ENCODE measurements at places on chromosomes 5 and 9.
A peak's percentile ranks its signal among the peaks of the same experiment; 100 is the strongest.

- no peak for DNase-seq
Measured at GRCh38 chr5:139962445-139962844, 80.7 kb downstream of the NRG2 start.

- DNase-seq: no peak
Measured at GRCh38 chr5:145957388-145957787, 21.0 kb downstream of the SH3RF2 start.

DNA sequence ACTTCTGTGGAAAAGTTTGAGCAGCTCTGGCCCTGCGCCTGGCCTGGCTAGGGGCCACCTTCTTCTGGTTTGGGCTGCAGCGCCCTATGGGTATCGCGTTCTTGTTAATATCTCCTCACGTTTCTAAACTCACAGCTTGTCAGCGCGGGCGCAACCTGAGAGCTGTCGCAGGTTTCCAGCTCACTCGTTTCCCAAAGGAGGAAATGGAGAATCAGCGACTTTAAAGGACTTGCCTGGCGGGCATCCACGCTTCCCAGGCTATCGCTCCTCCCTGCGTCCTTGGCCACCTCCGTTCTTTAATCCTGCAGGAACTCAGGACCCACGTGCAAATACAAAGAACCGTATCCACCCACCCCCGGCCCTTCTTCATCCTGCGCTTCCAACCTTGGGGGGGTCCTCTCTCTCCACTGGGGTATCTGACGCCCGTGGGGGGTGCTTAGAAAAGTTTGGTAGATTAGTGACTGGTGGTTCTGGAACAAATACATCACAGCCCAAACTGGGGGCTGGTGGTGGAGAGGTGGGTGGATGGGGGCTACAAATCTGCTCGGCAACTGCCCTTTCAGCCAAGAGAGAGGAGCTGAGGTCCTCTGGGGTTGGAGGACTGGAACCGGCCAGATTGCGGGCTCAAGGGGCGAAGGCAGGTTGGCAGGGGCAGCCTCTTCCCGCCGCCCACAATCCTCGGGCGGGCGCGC lies 578 bp upstream of the PSAT1 start:
- DNase-seq: no peak

DNA sequence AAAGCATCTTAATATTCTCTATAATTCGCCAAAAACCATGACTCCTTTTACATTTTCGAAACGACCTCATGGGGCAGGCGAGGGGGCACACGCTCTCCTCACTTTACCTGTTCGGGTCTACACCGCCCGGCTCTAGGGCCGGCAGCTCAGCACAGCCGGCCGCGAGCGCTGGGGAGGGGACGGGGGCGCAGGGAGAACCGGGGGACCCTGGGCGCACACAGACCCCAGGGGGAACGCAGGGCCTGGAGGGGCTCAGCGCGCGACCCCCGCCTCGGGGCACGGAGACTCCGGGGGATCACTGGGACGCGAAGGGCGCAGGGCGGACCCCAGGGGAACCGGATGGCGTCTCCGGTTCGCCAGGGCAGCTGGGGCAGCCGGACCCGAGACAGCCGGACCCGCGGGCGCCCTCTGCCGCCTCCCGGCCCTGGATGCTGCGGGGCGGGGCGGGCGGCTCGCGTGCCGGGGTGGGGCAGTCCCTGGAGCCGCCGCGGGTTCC lies at the start of gene AHRR:
Gene AHRR, plus strand, starts transcription at position 485 of the 496 bp plus-strand sequence. CDS start 22,189 bp downstream, outside the sequence.
- no peak for DNase-seq

- no peak for DNase-seq
Measured at GRCh38 chr5:160359816-160360215, 10.6 kb downstream of the C1QTNF2 start.

DNA sequence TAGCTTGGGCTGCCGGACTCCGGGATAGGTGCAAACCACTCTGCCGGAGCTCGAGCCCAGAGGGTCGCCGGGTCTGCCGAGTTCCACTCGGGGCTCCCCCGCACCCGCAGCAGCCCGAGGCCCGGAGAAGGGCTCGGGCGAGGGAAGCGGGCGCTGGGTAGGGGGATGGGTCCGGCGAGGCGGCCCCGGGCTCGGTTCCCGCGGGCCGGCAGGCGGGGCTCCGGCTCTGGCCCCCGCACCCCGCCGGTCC lies 507 bp downstream of the RICTOR start:
- DNase-seq: no peak

GRCh38 chr9:33124751-33125381 lies 42.3 kb downstream of the B4GALT1 start:
- DNase-seq: no peak

GRCh38 chr5:93620487-93621326 lies 37.7 kb downstream of the NR2F1 start:
- DNase-seq: peak; percentile 39

DNA sequence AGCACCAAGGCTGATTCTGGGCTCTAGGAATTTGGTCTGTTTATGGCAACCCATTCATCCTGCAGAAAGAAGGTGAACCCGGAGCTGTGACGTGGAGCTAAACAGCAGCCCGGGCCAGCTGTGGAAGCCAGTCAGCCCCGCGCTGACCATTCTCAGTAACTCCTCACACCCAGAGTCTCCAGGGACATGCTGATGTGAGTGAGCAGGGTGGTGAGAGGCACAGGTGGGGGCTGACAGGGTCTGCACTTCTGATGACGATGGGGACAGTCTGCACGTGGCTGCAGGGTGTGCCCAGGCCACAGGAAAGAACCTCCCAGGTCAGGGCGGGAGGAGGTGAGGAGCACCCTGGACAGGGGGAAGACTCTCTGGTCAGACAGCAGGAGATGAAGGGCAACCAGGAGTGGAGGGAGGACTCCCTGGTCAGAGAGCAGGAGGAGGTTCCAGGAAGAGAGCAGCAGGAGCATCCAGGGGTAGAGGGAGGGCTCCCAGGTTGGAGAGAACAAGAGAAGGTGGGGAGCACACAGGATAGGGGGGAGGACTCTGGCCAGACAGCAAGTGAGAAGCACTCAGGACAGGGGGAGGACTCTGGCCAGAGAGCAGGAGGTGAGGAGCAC lies 26.1 kb upstream of the SLC6A3 start:
- no peak for DNase-seq

- DNase-seq: no peak
Measured at GRCh38 chr9:86926145-86926544, 21.2 kb downstream of the GAS1 start.

DNA sequence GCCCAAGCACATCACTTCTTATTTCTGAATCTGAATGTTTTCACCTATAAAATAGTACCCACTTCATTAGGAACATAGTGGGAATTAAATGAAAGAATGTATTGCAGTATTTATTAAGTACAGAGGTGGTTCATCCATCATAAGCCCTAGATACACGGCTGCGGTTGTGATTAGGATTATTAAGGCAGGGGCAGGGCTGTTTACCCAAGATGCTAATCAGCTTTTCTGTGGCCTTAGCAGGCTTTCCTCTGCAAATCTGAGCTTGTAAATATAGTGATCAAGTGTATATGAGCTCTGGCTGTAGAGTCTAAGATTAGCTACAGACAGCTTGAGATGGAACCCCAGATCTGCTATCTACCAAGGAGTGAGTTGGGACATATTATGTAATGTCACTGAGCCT lies 124.1 kb upstream of the ADRA1B start:
- DNase-seq: no peak

- no peak for DNase-seq
Measured at GRCh38 chr5:1479581-1480188, 34.4 kb upstream of the SLC6A3 start.

DNA sequence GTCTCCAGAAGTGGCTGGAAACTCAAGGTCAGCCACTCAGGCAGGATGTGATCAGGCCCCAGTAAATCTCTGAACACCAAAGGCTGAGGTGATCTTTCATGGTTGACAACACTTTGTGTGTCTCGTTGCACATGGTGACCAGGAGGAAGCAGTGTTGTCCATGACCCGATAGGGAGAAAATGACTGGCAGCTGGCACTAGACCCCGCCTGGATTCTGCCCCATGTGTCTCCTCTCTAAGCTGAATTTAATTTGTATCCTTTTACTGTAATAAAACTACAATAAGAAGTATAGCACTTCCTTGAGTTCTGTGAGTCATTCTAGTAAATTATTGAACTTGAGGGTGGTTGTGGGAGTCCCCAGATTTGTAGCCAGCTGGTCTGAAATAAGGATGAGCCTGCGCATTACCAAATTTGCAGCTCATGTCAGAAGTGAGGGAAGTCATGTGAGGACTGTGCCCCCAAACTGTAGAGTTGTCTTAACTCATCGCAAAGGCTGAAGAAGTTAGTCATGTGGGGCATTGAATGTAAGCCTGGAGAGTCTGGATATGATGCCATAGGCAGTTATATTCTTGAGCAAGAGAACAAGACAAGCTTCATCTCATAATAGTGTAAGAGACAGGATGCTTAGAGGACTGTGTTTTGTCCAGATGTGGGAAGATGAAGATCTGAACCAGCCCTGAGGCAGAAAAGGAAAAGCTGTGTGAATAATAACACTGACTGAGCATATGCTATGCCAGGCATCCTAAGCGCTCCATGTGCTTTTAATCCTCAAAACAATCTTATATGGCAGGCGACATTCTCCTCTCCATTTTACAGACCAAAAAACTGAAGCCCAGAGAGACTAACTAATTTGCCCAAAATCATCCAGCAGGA lies 55.9 kb downstream of the TMEM215 start:
- DNase-seq: peak; percentile 64

GRCh38 chr5:96978812-96979449 lies 43.1 kb downstream of the LNPEP start:
- no peak for DNase-seq

DNA sequence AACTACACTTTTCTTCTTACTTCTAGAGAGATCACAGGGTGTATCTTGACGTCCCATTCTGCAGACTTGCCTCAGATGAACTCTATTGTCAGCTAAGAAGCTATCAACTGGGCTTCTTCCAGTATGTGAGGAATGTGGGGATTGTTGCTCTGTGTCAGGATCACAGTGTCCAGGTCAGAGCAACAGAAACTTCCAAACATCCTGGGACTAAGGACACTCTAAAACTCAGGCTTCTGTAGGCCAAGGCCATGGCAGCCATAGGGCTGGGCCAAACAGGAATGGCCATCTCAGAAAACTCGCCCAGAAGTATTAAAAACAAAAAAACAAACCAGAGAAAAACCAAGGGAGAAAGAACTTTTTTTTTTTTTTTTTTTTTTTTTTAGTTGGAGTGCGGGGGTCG lies 210.0 kb upstream of the CLINT1 start:
- no peak for DNase-seq

DNA sequence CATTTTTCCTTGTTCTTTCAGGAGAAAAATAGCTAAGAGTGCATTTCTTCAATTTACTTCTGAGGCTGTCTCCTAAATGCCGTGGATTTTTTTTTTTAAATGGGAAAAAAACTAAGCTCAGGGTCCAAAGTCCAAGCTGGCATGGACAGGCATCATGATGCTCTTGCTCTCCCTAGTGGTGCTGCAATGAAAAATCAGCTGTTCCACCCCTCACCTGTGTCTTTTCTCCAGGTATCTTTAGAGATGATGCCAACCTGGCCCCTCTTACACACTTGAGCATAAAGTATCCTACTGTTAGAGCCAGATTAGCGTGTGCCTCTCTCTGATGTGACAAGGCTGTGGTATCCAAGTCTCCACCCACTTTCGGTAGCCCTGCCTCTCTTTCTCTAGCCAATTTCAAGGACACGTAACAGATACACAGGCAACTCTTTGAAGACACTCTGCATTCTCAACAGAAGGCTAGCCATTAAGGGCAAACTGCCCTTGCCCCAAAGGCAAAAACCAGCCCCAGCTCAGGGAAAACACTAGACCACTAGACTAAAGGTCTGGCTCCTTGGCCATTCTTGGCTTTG lies 208.8 kb downstream of the SAXO1 start:
- DNase-seq: no peak

GRCh38 chr9:120926397-120926928 lies at the start of gene TRAF1:
TRAF1 (minus strand) TSS chr9:120926796; CDS start chr9:120926075, 721 bp downstream.
- DNase-seq: no peak

- peak; percentile 7 for DNase-seq
Measured at GRCh38 chr5:88646866-88647265, 236.1 kb downstream of the MEF2C start.

DNA sequence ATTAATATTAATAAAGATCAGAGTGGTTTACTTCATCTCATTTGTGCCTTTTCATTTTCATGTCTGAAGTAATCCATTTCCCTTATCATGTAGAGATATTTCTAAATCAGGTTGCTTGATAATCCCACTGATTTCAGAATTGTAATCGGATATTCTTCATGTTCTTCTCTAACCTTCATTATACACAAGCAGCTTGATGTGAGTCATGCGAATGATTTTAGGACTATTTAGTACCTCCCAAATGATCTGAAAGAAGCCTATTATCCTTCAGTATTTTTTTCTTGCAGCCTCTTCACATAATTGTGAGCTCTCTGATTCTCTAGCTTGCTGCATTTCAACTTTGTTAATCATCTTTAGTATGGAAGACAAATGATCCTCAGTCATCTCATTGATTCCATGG lies 182.0 kb downstream of the GIN1 start:
- DNase-seq: no peak

GRCh38 chr5:142834504-142834903 lies 64.3 kb downstream of the ARHGAP26 start:
- DNase-seq: no peak

DNA sequence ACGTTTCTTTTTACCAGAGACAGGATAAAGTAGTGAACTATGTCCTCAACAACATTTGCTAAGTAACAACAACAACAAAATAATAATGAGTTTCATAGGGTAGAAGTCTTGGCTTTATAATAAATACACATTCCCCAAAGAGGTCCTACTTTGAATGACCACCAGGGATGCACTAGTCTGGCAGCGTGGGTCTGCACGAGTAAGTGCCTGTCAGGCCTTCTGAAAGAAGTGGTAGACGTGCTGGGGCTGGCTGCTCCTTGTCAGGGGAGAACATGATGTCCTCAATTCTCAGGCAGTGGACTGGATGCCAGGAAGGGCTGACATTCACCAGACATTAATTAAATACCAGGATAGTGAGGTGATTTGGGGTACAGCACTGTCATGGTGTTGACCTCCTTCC lies 331.1 kb downstream of the TMEM38B start:
- DNase-seq: no peak

GRCh38 chr5:149274939-149275338 lies 3.3 kb downstream of the AFAP1L1 start:
- no peak for DNase-seq

- no peak for DNase-seq
Measured at GRCh38 chr9:113978725-113979342, 99.3 kb downstream of the AMBP start.

GRCh38 chr5:165573445-165573844 lies 2068.0 kb downstream of the MAT2B start:
- DNase-seq: no peak

GRCh38 chr9:96169484-96169883 lies 132.5 kb downstream of the HSD17B3 start:
- DNase-seq: no peak

DNA sequence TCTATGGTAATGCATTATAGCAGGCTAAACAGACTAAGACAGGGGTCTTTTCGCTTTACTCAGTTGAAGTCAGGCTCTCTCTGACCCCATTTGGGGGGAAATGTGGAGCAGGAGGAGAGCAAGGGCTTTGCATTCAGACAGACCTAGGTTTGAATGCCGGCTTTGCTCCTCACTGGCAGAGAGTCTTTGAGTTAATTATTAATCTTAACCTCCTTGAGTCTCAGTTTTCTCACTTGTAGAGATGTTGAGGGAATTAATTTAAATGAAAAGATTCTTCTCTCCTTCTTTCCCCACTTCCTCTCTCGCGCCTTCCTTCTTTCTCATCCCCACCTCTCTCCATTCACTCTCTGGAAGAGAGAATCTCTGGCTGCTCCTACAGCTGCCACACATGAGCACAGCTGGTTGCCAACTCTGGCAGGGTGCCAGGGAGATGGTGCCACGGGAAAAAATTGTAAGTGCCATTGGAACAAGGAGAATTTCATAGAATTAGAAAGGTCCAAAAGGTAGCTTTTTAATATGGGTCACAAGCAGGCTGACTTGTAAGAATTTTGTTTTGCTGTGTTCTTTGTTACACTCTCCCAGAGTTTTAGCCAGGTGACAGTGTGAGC lies 25.2 kb upstream of the GLRA1 start:
- no peak for DNase-seq

Data from RCC 7860 (cell line).